ENCODE measurements at places on chromosomes 1 and 21. TPM values are rescaled to one million over a fixed set of nuclear protein-coding genes. Genes with fewer than 3 reads are reported as not detected.
A peak's percentile ranks its signal among the peaks of the same experiment; 100 is the strongest.

OPTC gene
- total RNA-seq: not detected

LCE1C gene
- not detected for total RNA-seq

TTC4 gene
- 40.1 TPM for total RNA-seq

DNA sequence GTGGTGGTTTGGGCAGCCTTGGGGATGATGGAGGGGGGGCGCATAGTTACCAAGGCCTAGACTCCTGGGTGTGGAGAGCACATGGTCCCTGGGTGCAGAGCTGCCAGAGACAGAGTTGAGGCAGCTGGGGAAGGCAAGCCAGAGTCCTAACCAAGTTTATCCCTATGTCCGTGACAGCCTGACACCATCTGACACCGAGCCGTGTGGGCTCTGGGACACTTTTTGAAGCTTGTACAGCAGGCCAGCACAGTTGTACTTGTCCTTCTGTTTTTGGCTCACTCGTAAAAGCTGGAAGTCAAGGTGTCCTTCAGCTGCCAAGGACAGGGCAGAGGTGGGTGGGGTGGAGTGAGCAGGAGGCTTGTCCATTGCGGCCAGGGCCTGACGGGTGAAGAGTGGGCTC lies 28.5 kb downstream of the SLC26A9 start:
- H3K4me1 ChIP-seq: no peaks in the 10 kb centered on the region
- H3K4me3 ChIP-seq: no peak overlapping the region
- H3K27me3 ChIP-seq: peaks cover 3% of the 10 kb centered on the region
- DNase-seq: no peak

- H3K36me3 ChIP-seq: no peaks in the 10 kb centered on the region
- DNase-seq: no peak
- no peak overlapping the region for H3K27ac ChIP-seq
- peaks cover 19% of the 10 kb centered on the region for H3K4me1 ChIP-seq
- no peak overlapping the region for H3K4me3 ChIP-seq
Observed at GRCh38 chr1:207903767-207904166, 7.2 kb downstream of the CD34 start.

DNA sequence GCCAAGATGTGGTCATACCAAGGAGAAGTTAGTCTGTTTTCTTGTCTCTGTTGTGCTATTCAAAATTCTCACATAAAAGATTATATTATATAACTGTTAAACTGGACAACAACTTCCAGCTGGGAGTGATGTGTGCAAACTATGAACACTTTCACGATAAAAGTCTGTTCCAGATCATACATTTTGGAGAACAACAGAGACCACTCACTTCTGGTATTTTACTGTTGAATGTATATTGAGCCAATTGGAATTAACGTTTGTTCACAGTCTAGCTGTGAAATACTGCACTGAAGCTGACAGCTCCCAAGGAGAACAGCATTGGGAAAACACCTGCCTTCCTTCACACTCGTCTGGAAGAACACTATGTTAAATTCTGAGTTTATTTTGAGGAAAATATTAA lies 860 bp upstream of the SHCBP1L start:
- H3K27me3 ChIP-seq: peaks cover 53% of the 10 kb centered on the region
- H3K27ac ChIP-seq: no peak overlapping the region
- H3K36me3 ChIP-seq: no peaks in the 10 kb centered on the region
- peaks cover 5% of the 10 kb centered on the region for H3K4me1 ChIP-seq
- H3K4me3 ChIP-seq: no peak overlapping the region
- DNase-seq: no peak

DNA sequence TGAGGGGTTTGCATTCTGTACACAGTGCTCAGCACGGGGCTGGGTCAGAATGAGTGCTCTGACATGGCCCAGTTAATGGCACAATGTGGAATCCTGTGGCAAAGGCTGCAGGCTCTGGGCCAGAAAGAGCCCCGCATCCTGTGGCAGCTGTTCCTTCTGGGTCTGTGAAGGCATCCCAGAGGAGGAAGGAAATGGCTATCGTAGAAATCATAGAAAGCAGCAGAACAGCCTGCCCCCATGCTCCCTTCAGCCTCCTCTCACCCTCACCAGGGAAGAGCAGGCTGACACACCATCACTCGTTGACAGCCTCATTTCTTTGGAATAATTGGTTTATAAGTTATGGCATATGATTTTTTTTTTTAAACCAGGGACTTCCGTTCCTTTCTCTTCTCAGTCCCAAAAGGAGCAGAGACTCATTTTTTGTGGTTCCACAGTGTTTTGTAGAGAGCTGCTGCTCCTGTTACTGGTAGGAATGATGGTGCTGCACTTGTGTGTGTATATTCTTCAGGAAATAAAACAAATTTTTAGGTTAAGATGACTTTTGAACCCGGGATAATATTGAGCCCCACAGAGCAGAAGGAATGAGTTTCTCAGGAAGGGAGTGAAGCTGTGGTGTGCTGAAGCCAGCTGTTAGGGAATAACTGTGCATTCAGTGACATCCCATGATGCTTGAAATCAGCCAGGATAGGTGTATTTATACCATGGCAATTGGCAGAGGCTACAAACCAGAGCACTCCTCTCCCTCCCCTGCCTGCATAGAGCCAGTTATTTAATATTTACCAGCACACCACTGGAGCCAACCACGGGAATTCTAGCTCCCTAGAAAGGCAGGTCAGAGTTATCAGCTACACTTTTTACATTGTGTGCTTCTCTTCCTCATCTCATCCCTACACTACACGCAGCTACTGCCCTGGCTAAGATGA lies 32.0 kb downstream of the PLXNA2 start:
- no peak overlapping the region for H3K4me3 ChIP-seq
- H3K27ac ChIP-seq: no peak overlapping the region
- peaks cover 2% of the 10 kb centered on the region for H3K4me1 ChIP-seq
- H3K36me3 ChIP-seq: peaks cover 3% of the 10 kb centered on the region

- no peaks in the 10 kb centered on the region for H3K27me3 ChIP-seq
- H3K4me1 ChIP-seq: peaks cover 15% of the 10 kb centered on the region
- no peak for DNase-seq
- no peak overlapping the region for H3K4me3 ChIP-seq
- H3K27ac ChIP-seq: no peak overlapping the region
Observed at GRCh38 chr1:212622467-212622866, 13.9 kb downstream of the ATF3 start.

- H3K4me1 ChIP-seq: peaks cover 14% of the 10 kb centered on the region
- no peak overlapping the region for H3K4me3 ChIP-seq
- H3K27me3 ChIP-seq: no peaks in the 10 kb centered on the region
- no peaks in the 10 kb centered on the region for H3K36me3 ChIP-seq
- H3K27ac ChIP-seq: no peak overlapping the region
- DNase-seq: no peak
Observed at GRCh38 chr1:26132128-26132833, 20.7 kb downstream of the PDIK1L start.

DNA sequence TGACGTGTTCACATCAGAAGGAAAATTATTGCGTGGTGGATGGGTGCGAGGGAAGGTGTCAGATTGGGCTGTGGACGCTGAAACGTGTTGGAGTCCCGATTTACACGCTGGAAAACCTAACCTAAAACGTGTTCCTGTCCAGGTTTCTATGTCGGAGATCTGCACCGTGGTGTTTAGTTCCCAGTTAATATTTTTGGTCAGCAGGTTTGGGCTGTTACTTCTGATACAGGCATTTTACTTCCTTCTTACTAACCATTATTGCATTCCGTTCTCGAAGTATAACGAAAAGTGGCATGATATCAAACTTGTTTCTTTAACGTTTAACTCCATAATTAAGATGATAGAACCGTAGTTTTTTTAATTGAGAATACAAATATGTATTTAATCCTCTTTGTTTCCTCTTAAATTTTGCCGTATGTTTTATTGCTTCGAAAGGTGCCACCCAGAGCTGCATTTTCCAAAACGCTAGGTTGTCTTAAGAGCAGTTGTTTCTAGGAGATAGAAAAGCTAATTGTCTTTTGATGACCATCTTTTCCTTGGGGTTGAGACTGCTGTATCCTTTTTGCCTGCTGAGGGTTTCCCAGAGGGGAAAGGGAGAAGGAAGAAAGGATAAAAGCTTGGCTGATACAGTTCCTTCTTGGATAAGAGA lies 1.3 kb downstream of the ADARB1 start:
- peak overlapping the region; percentile 77 for H3K27ac ChIP-seq
- H3K4me3 ChIP-seq: peak overlapping the region; percentile 87
- peaks cover 27% of the 10 kb centered on the region for H3K36me3 ChIP-seq
- no peaks in the 10 kb centered on the region for H3K27me3 ChIP-seq
- H3K4me1 ChIP-seq: peaks cover 53% of the 10 kb centered on the region
- no peak for DNase-seq

DNA sequence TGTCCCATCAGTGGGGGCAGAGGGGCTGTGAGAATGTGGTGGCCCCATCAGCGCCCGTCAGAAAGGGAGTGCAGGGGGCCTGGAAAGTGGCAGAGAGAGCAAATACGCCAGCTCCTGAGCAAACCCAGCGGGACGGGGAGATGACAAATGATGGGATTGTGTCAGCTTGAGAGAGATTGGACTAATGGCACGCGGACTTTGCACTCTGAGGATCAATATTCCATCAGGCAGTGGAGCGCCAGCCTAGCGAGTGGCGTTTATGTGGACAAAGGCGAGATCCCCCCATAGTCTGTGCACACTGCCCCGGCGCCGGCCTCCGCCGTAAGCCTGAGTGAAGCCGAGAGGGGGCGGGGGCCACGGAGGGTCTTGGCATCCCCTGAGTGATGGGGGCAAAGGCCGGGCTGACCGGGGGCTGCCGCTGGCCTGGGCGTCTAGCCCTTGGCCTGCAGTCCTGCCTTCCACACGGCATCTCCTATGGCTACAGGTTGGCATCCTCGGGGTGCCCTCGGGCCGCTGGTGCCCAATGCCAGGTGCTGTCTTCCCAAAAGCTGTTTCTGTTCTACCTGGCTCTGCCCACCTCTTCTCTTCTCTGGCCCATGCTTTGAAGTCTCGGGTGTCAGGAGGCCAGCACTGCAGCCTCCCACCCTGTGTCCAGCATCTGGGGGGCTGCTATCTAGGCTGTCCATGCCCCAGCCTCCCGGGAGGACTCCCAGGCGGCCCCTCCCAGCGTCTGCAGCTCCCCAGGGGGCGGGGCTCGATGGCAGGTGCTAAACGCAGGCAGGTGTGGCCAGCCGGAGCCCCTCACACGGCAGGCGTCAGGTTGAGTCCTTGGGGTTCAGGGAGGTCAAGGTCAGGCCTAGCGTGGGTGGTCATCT lies 46.5 kb downstream of the PRDM16 start:
- no peak for DNase-seq
- H3K36me3 ChIP-seq: no peaks in the 10 kb centered on the region
- no peak overlapping the region for H3K27ac ChIP-seq
- H3K4me1 ChIP-seq: no peaks in the 10 kb centered on the region

DNA sequence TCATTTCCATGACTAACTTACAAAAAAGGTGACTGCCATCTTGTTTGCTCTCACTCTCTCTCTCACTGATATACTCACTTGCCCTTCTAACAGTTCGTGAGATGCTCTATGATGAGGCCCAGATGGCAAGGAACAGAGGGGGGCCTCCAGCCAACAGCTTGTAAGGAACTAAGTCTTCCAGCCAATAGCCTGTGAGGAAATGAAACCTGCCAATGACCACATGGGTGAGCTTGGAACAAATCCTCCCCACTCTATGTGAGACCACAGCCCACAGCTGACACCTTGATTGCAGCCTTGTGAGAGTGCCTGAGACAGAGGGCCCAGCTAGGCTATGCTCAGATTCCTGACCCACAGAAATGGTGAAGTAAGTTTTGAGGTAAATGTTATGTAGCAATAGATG lies 153.7 kb downstream of the HHIPL2 start:
- no peak overlapping the region for H3K4me3 ChIP-seq
- H3K36me3 ChIP-seq: no peaks in the 10 kb centered on the region
- peaks cover 2% of the 10 kb centered on the region for H3K4me1 ChIP-seq
- no peak overlapping the region for H3K27ac ChIP-seq
- no peak for DNase-seq
